ENCODE measurements at places on chromosomes 7 and 10. TPM values are rescaled to one million over a fixed set of nuclear protein-coding genes. Genes with fewer than 3 reads are reported as not detected.

Gene EN2
- polyA plus RNA-seq, result not detected

Gene CYP3A4
- 0.69 TPM for polyA plus RNA-seq

Gene PLAC9
- 23.4 TPM for polyA plus RNA-seq

Gene FGFR2
- 5.1 TPM for polyA plus RNA-seq

Gene CDC14C
- not detected for polyA plus RNA-seq

Gene PNPLA8
- polyA plus RNA-seq, result 15.0 TPM

Gene CDK14
- polyA plus RNA-seq, result 4.0 TPM

GRCh38 chr7:14846405-14846804, 56.1 kb downstream of the DGKB start:
- DNase-seq, result no peak

DNA sequence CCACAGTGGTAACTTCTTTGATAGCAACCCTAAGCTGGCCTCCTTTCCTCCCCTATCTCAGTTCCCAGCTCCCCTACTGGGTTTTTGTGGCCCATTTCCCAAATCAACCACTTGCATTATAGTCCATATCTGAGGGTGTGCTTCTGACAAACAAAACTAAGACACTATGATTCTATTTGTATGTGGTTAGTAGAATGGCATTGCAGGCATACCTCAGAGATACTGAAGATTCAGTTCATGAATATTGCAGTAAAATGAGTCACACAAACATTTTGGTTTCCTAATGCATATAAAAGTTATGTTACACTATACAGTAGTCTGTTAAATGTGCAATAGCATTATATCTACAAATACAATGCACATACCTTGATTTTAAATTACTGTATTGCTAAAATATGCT, 15.4 kb upstream of the TMEM243 start:
- DNase-seq, result no peak

- no peak for DNase-seq
These were observed 26.5 kb upstream of the PRKAG2 start for GRCh38 chr7:151903249-151904032.

DNA sequence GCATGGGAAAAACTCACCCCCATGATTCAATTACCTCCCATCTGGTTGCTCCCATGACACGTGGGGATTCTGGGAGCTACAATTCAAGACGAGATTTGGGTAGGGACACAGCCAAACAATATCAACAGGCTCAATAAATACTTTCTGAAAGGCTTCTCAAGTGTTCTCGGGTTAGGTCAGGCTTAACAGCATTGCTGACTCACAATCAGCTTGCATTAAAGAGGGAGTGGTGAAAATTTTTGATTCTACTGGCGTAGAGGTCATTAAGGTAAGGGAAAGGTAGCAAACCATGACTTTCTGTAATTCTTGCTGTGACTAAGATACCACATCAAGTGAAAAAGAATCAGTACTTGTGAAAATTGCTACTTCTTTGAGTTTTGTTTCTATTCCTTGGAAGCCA, 126.4 kb downstream of the JCAD start:
- DNase-seq, result no peak

DNA sequence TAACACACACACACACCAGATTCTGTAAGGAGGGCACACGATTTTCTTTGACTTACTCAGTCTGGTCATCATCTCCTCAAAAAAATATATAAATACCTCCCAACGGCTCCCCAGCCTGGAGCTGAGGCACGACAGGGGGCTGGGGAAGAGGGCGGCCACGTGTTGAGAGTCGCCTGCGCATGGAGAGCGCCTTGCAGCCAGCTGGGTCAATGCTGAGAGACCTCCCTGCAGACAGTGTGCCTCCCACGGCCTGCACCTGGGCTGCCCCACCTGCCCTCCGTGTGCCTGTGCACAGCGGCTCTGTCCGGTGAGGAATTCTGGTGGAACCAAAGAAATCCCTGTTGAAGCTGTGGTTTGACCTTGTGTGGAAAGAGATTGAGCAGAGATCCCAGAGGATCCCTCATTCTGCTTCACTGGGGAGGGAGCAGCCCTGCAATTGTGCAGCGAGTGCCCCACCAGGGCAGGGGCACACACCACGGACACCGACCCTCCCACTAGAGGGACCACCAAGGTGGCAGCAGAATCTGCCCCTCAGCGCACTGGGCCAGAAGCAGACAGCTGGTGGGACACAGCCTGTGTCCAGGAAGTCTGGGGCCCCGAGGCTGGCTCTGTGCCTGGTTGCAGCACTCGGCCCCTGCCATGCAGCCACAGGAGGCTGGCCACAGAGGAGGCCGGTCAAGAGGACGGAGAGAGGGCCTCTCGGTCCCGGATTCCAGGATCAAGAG, 150.5 kb upstream of the PPP2R2D start:
- peak; percentile 56 for DNase-seq

DNA sequence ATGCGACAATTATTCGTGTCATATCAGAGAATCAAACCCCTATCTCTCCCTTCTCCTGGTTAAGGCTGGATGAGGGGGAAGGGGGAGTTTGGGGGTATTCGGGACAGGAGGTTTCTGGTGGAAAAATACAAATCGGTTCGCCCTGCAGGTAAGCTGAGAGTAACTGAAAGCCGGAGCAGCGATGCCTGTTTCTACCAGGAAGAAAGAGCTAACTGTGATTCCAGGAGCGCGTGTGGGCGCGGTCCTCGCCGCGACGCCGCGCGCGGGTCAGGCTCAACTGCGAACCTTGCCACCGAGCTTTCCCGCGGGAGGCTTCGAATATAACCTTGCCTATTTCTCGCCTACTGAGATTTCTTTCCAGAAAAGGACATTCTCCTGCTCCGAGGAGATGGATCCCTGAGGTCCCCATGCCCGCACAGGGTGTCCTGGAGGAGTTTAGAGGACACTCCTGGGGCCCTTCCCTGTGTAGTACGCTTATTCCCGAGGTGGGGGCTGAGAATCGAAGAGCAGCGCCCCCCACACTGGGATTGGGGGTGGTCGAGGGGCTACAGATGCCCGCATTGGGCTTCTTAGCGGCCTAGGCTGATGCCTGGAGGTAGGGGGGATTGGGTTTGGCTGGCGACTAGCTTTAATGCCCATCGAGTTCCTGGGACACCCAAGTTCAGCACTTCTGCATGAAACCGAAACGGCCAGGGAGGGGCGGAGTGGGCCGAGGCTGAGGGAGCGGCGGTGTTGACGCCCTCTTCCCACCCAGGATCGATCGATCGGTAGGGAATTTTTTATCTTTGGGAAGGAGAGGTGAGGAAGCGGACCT, 13.0 kb upstream of the DLX6 start:
- DNase-seq, result no peak

GRCh38 chr7:128311013-128311412, 32.7 kb downstream of the RBM28 start:
- DNase-seq, result no peak

GRCh38 chr7:142567201-142568075, 181.8 kb upstream of the PRSS1 start:
- DNase-seq, result no peak

- DNase-seq, result no peak
These were observed 117.3 kb upstream of the INHBA start for GRCh38 chr7:41820111-41820671.

- DNase-seq, result no peak
These were observed 78.7 kb downstream of the SLC25A13 start for GRCh38 chr7:96243241-96243640.

DNA sequence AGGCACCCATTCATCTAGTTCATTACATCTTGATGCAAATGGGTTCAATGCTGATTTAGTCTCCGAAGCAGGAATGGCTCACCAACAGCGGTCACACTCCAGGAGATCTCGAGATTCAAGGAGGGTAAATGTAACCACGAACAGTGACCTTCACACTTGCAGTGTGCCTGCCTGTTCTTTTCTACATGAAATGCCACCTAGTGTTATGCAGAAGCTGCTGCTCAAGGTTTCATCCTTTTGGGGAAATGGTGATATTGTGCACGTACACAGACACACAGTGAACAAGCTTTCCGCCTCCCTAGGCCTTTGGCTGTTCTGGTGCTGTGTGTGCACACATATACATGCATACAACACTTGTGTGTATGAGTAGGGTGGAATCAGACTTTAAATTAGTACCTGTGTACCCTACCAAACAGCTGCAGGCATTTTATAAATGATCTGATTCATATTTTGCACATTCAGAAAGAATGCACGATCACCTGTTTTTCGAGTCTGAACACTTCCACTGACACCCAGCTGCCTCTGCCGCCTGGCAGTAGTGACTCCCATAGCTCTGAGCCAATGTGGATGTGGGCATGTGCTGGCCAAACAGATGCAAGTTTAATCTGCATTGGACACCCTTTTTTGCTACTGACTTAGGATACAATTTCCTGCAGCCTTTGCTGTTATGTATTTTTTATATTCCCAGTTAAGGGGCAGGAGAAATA, 100.5 kb downstream of the TACC2 start:
- no peak for DNase-seq

DNA sequence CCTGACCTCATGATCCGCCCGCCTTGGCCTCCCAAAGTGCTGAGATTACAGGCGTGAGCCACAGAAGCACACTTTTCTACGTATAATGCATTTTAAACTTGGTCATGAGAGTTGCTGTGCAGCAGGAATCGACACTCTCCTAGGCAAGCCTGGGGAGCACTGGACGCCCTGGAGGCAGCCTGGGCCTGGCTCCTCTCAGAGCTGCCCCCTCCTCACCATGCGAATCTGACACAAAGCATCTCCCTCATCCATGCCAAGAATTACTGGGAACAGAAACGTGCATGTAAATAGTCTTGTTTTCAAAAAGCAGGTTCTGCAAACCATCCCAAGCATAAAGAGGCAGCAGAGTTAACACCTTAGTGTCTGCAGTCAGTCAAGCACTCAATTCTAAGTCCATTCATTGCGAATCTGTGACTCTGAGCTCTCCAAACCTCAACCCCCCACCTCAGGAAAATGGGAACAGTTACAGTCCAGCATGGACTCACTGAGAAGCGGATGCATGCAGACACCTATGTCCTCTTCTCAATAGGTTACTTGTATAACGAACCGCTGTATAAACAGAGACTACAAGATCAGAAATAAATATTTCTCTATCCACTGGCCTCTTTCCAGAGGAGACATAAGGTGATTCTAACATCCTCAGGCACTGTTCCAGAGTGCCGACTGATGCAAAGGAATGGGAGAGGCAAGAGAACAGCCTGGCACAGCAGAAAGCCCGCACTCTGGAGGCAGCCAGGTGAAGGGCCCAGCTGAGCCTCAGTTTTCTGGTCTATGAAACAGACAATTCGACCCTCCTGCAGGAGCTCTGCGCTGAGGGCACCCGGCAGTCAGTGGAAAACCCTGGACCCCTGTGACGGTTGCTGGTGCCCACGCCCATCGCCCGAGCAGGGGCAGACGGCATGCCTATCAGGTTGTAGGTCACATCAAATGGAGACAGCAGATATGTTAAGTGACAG, 68.9 kb downstream of the MAD1L1 start:
- DNase-seq, result no peak

GRCh38 chr10:78476844-78477243, 443.2 kb downstream of the RPS24 start:
- no peak for DNase-seq

Data from sigmoid colon (tissue), 7 donors.